Epithelial cell of proximal tubule (primary cell): ENCODE measurements at places on chromosomes 11 and 22. TPM values are rescaled to one million over a fixed set of nuclear protein-coding genes. Genes with fewer than 3 reads are reported as not detected.

The SULT4A1 gene
- 0.51 and 2.1 TPM in 2 replicates for total RNA-seq

The PDGFB gene
- total RNA-seq, result 41.1 and 79.6 TPM in 2 replicates

The FDXACB1 gene
- 1.1 and 3.8 TPM in 2 replicates for total RNA-seq

The CDHR5 gene
- total RNA-seq, result not detected in 2 replicates

The C11orf86 gene
- total RNA-seq, result not detected in 2 replicates

The PTGDR2 gene
- total RNA-seq, result 0.29 TPM in 1 of 2 replicates, not detected in the other

The RNF26 gene
- 18.6 and 21.8 TPM in 2 replicates for total RNA-seq

The CLMP gene
- total RNA-seq, result 19.0 and 27.7 TPM in 2 replicates

The ADAMTS8 gene
- not detected in 2 replicates for total RNA-seq

The CNIH2 gene
- total RNA-seq, result 0.43 and 0.58 TPM in 2 replicates

The MMP7 gene
- total RNA-seq, result 238 and 321 TPM in 2 replicates

The GUCY1A2 gene
- 0.06 and 0.22 TPM in 2 replicates for total RNA-seq

The SEC14L2 gene
- 36.2 and 49.6 TPM in 2 replicates for total RNA-seq

The HEPN1 gene
- not detected in 2 replicates for total RNA-seq

DNA sequence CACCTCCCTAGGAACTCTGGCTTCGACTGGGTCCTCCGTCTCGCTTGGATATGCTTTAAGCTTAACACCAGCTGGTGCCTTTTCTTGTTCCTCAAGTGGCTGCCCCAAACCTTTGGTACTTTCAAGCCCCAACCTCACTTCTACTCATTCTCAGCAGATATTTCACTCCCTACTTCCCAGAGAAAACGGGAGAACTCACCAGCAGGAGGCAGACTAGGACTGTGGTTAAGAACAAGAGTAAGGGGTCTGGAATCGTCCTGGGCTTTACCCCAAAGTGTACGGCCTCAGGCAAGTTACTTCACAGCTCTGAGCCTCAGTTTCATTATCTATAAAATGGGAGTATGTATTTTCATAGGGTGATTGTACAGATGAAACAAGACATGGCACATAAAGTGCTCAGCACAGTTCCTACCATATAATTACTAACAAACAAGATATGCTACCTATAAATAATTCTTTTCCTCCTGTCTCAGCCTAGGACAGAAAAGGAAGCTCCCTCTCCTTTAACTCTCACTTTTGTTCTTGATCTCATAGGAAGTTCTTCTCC, 37.8 kb downstream of the PAMR1 start:
- DNase-seq, result no peak

DNA sequence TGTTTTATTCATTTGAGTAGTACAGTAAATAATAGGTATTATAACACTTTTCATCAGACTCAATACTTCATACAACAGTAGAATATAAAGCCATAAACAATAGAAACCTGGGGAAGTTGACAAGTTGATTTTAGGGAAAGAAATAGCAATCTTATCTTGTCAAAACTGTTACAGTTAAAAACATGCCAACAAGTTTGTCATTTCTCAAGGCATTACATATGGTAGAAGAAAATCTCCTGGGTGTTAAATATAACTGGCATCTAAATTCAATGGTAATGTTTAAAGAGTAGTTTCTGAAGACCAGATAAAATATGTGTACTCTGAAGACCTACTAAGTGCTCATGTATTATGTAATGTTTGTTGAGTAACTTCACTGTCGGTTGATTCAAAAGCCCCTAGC, 75.1 kb downstream of the LRRC4C start:
- no peak for DNase-seq

DNA sequence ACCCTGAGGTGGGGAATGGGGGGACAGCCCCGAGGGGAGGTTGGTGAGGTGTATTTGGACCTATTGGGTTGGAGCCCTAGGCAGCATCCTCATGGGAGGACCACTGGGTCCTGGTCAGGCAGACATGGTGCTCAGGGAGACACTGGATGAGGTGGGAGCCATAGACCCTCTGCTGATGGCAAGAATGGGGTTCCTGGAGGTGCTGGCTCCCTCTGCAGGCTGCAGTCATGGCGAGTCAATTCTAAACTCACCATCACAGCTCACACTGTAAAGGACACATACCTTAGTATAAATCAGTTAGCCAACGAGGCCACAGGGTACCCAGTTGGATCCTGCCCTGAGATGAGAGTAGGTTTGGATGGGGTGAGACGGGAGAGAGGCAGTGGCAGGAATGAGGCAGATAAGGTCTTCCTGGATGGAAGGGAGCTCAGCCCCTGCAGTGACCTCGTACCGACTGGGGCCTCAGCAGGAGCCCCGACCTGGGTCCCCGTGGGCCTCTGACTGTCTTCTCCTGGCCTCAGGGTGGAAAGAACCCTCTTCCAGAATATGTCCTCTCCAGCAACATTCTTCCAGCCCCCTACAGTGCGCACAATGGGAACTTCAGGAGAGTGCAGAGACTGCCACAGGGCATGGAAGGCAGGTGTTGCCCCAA, 1.7 kb upstream of the GAB4 start:
- no peak for DNase-seq

- no peak for DNase-seq
Observed at GRCh38 chr11:19951558-19952115, 208.6 kb downstream of the DBX1 start.

DNA sequence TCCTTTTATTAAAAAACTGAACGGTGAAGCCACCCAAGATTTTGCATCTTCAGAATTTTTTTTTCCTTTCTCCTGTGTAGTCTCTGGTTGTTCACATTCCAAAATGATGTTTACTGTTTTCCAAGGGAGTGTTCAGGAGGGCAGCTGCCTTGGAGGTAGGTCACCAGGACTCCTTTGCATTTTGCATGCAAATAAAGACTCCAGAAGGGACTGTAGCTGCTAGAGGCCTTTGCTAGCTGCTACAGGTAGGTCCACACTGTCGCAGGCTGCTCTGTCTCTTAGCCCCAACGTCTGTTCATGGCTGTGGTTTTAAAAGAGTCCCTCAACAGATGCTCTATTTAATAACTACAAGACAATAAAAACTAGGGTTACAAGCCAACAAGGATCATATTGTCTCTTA, 11.4 kb downstream of the CTSC start:
- DNase-seq, result no peak

DNA sequence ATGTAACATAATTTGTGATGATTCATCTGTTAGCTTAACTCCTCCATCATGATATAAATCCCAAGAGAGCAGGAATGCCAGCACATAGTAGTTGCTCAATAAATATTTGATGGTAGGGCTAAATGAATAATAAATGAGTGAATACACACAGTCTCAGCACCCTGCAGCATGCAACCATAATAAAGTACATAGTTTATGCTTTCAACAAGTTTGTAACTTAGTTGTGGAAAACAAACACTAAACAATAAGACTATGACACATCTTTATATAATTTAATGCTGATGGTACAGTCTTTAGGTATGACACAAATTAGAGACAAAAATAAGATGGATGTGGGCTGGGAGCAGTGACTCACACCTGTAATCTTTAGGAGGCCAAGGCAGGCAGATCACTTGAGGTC, 3.8 kb downstream of the ALKBH8 start:
- DNase-seq, result no peak

- no peak for DNase-seq
Observed at GRCh38 chr22:40009951-40010671, 15.4 kb downstream of the FAM83F start.

DNA sequence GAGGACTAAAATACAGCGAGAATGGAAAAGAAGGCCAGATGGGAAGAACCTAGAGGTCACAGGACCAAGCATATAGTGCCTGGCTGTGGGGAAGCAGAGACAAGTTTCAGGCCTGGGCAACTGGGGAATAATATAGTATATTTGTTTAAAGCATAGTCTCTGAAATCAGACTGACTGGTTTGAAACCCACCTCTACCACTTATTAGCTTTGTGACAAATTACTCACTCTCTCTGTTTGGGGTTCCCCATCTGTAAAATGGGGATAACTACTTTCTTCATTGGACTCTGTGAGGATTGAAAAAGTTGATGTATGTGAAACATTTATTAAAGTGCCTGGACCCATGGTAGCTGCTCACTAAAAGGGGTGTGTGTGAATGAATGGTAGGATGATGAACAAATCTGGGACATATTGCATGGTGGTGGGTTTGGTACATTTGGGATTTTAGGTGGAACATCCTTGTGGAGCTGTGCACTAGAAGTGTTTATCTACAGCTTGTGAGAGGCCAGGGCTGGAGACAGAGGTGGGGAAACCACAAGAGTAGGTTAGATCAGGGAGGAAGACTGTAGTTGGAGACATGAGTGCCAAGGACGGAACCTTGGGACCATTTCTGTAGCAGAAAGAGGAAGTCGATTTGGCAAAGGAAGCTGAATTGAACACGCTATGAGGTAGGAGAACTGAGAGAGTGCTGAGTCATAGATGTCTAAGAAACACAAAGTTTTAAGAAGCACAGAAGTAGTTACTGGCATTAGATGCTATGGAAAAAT, 52.6 kb downstream of the SWAP70 start:
- DNase-seq, result no peak

GRCh38 chr11:46604796-46605195, 11.0 kb upstream of the AMBRA1 start:
- no peak for DNase-seq

- DNase-seq, result no peak
Observed at GRCh38 chr11:70324376-70325115, 54.1 kb downstream of the PPFIA1 start.

- DNase-seq, result no peak
Observed at GRCh38 chr11:126716456-126717083, 284.0 kb downstream of the KIRREL3 start.

GRCh38 chr11:86717817-86718501, 45.5 kb upstream of the ME3 start:
- DNase-seq, result no peak

GRCh38 chr11:126561327-126561893, 205.9 kb downstream of the ST3GAL4 start:
- no peak for DNase-seq

DNA sequence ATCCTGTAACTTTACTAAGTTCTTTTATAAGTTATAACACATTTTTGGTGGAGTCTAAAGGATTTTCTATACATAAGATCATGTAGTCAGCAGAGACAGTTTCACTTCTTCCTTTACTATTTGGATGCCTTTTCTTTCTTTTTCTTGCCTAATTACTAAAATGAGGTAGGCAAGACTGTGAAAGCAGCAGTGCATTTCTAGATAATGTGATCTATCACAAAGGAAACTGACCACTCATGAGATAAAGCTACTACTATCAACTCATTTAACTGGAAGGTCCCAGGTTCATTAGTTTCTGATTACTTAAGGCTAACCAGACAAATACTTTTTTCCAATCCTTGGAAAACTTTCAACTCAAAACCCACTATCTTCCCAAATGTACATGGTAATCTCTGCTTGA, 196.2 kb upstream of the E2F8 start:
- no peak for DNase-seq

GRCh38 chr11:85934596-85935169, 79.5 kb downstream of the CCDC83 start:
- no peak for DNase-seq

- DNase-seq, result no peak
Observed at GRCh38 chr11:124846070-124846673, 19.1 kb upstream of the ROBO3 start.

GRCh38 chr11:62266558-62266957, 3.4 kb upstream of the SCGB2A2 start:
- no peak for DNase-seq

GRCh38 chr11:87251560-87251959, 213.8 kb downstream of the TMEM135 start:
- no peak for DNase-seq

DNA sequence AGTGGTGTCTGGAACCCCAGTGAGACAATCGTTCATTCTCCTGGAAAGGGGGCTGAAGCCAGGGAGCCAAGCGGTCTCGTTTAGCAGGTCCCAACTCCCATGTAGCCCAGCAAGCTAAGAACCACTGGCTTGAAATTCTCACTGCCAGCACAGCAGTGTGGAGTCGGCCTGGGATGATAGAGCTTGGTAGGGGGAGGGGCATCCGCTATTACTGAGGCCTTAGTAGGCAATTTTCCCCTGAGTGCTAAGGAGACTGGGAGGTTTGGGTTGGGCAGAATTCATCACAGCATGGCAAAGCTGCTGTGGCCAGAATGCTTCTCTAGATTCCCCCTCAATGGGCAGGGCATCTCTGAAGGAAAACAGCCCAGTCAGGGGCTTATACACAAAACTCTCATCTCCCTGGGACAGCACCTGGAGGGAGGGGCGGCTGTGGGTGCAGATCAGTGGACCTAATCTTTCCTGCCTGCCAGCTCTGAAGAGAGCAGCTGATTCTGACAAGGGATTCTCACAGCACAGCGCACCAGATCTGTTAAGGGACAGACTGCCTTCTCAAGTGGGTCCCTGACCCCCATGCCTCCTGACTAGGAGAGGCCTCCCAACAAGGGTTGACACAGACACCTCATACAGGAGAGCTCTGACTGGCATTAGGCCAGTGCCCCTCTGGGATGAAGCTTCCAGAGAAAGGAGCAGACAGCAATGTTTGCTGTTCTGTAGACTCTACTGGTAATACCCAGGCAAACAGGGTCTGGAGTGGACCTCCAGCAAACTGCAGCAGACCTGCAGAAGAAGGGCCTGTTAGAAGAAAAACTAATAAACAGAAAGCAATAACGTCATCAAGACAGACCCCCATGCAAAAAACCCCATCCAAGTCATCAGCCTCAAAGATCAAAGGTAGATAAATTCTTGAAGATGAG, 14.8 kb downstream of the OR52M1 start:
- DNase-seq, result no peak

GRCh38 chr11:114799476-114799875, 121.1 kb downstream of the NXPE2 start:
- no peak for DNase-seq

DNA sequence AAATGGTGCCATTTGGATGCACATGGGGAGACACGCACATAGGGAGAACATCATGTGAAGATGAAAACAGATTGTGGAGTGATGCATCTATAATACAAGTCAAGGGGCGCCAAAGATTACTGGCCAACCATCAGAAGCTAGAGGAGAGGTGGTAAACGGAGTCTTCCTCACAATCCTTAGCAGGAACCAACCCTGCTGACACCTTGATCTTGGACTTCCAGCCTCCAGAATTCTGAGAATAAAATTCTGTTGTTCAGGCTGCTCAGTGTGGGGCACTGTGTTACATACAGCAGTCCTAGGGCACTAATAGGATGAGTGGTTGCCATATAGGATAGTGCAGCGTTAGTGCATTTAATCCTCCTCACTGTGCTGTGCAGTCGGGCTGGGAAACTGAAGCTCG, 8.0 kb upstream of the SEC14L4 start:
- no peak for DNase-seq

GRCh38 chr22:30432096-30432495, 6.5 kb downstream of the MTFP1 start:
- no peak for DNase-seq

- no peak for DNase-seq
Observed at GRCh38 chr22:47220752-47221151, 458.3 kb downstream of the TBC1D22A start.

DNA sequence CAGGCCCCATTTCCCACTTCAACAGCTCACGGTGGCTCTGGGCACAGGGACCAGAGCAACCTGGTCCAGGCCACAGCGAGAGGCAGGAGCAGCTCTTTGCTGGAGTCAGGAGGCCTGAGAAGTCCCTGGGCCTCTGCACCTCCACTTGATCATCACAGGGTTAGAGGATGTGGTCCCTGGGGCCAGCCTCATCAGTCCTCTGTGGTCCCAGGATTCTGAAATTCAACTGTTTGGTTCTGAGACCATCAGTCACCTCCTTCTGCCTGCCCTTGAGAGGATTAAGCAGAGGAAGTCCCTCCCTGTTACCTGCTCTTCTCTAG, 24.9 kb upstream of the CBX7 start:
- no peak for DNase-seq
